ENCODE measurements at places on chromosomes 12 and 14. TPM values are rescaled to one million over a fixed set of nuclear protein-coding genes. Genes with fewer than 3 reads are reported as not detected.

- no peak for DNase-seq
Measured at GRCh38 chr12:88501972-88502938, 78.0 kb downstream of the KITLG start.

DNA sequence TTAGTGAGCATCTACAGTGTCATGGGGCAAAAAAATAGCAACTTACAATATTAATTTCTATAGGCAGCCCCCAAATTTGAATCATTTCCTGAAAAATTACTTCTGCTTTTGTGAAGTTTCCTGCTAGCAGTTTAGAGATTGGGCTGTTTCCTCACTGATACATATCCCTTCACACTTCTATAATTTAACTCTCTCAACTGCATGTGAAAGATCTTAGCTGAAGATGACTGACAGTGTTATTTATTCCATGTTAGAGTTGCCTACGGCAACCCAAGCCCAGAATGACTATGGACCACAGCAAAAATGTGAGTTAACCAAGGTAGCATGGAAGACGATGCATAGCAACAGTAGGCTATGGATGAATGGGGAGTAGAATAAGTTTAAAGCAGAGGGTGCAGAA, at the start of gene KLRG1:
Gene KLRG1 (plus strand): TSS at position 134 of the 400 bp plus-strand sequence. CDS start 90 bp downstream, at position 224.
- peak; percentile 7 for DNase-seq

GRCh38 chr14:33435911-33436689, 497.4 kb downstream of the NPAS3 start:
- DNase-seq, result no peak

GRCh38 chr14:67365476-67365875, 5.3 kb downstream of the EIF2S1 start:
- DNase-seq, result no peak

DNA sequence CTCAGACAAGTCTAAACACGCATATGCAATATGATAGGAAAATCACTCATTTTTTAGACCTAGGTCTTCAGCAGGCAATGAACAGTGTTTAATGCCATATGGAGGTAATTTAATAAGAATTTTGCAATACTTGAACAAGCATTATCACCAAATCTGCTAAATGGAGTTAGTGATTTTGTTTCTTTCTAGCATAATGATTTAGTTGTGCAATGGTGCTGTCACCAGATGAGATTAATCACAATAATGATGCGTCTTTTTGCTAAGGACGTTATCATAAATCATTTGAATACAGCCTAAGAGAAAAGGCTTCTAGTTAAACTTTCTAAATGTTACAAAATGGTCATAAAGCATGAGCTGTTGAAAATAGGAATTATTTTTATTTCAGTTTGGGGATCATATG, 170.0 kb upstream of the SLC16A7 start:
- no peak for DNase-seq

DNA sequence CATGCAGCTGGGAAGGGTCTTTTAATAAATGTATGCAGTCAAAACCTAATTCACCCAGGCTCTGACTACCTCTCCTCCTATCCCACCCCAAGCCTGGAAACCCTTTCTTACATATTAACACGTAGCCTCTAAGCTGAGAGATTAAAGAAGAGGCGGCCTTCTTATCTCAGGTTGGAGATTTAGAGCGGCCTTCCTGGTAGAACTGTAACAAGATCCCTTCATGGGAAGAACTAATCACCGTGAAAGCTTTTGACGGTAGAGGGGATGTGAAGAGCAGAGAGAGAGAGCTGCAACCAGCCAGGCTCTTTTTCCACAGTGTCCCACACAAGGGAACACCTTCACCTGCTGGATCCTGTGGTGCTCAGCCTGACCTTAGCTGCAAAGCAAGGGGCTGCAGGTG, 367.4 kb downstream of the MED13L start:
- DNase-seq, result no peak

The MBD6 gene
- polyA plus RNA-seq, result 4.2 TPM

Data from CD8-positive, alpha-beta memory T cell (primary cell).